ENCODE measurements at places on chromosomes 13 and 19.
A peak's percentile ranks its signal among the peaks of the same experiment; 100 is the strongest.

DNA sequence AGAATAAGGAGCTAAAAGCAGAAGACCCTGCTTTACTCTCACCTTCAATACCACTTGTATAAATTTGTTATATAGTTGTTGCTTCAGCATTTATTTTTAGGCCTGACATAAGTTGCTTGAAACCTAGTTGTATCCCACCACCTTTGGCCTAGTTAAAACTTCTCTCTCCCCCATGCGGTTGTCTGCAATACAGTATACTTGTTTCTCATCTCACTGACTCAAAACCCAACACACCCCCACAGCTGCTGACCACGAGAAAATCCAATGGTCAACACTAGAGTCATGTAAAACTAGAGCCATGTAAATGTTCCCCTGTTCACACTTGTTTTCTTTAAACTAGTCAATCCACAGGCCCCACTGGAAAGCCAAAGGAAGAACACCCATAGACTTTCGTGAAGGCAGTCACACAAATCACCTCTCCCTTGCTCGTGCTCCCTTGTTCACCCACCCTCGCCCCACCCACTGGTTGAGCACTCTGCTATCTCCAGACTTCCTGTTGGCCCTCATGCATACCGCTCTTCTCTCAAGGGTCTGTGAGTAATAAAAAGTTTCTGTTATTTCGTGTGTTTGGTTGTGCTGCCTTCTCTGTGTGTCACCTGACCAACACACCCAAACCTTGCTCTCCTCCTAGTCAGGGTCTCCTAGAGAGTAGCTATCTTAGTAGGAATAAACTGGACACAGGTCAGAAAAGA is 12.9 kb upstream of the CCDC169 start:
- no peak for DNase-seq

DNA sequence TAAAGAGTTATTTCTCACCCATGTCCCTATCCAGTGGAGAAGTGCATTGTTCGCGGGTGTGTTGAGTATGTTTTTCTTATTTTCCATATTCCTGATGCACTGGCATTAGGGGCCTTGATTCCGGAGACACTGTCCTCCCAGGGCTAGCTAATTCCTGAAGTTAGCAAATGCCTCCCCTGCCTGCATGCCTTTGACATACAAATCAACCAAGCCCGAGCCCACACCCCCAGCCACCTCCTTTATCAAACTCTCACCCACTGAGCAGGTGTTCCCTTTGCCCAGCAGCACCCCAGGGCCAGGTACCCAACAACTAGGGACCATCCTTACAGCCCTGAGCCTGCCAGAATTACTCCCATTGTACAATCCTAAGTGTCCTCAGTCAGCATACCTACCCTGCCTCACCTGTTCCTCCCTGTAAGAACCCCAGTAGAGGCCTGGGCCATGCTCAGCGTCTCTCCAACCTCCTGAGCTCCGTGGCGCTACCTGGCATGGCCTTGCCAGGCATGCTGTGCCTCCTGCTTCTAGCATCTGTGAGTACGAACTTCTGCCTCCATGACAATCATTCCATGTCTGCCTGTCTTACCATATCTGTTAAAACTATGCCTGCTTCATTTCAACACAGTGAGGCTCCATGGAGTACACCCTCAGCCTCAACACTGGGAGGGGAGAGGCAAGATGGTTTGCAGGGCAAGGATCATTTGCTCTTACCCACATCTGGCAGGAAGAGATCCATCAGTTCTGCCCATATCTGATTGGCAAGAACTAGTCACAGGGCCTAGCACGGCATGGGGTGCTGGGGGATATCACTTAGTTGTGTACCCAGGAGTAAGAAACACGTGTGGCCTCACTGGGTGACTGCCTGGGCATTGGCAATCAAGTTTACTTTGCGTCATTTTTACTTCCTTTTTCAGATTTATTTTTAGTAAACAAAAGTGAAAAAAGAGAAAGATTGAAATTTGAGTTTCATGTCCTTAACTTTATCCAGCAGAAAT is 203.9 kb downstream of the SHISA2 start:
- no peak for DNase-seq

- no peak for DNase-seq
These were observed 15.8 kb upstream of the GARIN5A start for GRCh38 chr19:50492303-50493052.

GRCh38 chr13:26458196-26458749 is 99.2 kb upstream of the WASF3 start:
- no peak for DNase-seq

- no peak for DNase-seq
These were observed 97.1 kb downstream of the MBNL2 start for GRCh38 chr13:97319113-97319720.

GRCh38 chr13:48579165-48579918 is 46.5 kb upstream of the RCBTB2 start:
- DNase-seq = no peak

DNA sequence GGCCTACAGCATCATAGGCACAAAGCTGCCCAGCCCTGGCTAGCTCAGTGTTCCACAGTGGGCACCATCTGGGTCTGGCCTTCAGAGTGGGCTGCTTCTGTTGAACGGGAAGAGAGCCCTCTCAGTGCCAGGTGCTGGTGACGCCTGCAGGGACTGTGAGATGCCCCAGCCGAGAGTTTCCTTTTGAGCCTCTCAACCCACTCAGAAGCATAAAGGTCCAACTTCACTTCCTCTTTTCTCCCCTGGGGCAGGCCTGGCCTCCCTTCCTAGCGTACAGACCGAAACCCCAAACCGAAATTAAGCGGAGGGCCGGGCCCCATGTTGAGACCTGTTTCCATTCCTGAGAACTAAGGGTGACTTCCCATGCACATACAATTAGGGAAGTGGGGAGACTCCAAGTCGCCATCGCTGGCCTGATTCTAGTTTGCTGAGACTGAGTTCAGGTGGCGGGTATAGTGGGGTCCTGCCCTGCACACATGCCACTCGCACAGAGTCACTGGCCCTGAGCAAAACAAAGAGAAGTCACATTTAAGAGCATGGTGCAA is 6.9 kb downstream of the RAB8A start:
- peak; percentile 78 for DNase-seq

GRCh38 chr19:36916991-36917390 is 859 bp downstream of the ZNF568 start:
- DNase-seq = no peak

- DNase-seq = no peak
These were observed 37.5 kb upstream of the SLITRK1 start for GRCh38 chr13:83919775-83920174.

- DNase-seq = no peak
These were observed 3.1 kb downstream of the RPS16 start for GRCh38 chr19:39432677-39433025.

GRCh38 chr19:3740431-3740830 is 21.1 kb downstream of the APBA3 start:
- DNase-seq = no peak

- no peak for DNase-seq
These were observed 9.4 kb downstream of the OPA3 start for GRCh38 chr19:45575216-45575615.

- no peak for DNase-seq
These were observed 18.7 kb downstream of the HCN2 start for GRCh38 chr19:608155-609003.

GRCh38 chr13:64850017-64850416 is 2380.1 kb downstream of the PCDH9 start:
- no peak for DNase-seq

GRCh38 chr13:113907635-113908617 is 44.0 kb upstream of the GAS6 start:
- no peak for DNase-seq

DNA sequence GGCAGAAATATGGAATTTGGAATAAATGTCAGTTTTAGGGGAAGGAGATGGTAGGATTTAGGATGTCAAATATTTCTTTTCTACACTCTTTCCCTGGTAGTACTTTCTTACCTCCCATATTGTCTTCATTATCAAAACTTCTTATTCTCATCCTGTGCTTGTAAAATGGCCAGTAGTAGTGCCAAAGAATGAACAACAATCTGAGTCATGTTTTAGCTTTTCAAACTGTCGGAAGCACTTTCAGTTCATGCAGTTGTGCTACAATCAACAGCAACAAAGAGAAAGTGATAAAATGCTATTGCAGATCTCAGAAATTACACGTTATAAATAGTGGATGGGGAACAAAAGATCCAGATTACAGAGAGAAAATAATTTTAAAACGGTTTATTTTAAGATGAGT is 193.7 kb upstream of the RXFP2 start:
- no peak for DNase-seq

GRCh38 chr19:10961073-10961860 is 437 bp downstream of the SMARCA4 start:
- DNase-seq = peak; percentile 19

- no peak for DNase-seq
These were observed 14.1 kb downstream of the UBAC2 start for GRCh38 chr13:99214731-99215130.

GRCh38 chr19:10095622-10095947 is 6.9 kb downstream of the ANGPTL6 start:
- DNase-seq = no peak
